Cardiac septum (tissue), 1 donor: ENCODE measurements at places on chromosomes 1 and 21. TPM values are rescaled to one million over a fixed set of nuclear protein-coding genes. Genes with fewer than 3 reads are reported as not detected.

- no peak for DNase-seq
Measured at GRCh38 chr21:38081708-38082107, 165.5 kb upstream of the KCNJ6 start.

Gene CDC42BPA
- total RNA-seq = 33.5 TPM

GRCh38 chr1:184635980-184636431 is 118.7 kb downstream of the EDEM3 start:
- no peak for DNase-seq

Gene FAM110D
- total RNA-seq = 3.8 TPM

Gene OR2T35
- not detected for total RNA-seq

Gene FCAMR
- not detected for total RNA-seq
